ENCODE measurements at places on chromosomes 4 and X.

DNA sequence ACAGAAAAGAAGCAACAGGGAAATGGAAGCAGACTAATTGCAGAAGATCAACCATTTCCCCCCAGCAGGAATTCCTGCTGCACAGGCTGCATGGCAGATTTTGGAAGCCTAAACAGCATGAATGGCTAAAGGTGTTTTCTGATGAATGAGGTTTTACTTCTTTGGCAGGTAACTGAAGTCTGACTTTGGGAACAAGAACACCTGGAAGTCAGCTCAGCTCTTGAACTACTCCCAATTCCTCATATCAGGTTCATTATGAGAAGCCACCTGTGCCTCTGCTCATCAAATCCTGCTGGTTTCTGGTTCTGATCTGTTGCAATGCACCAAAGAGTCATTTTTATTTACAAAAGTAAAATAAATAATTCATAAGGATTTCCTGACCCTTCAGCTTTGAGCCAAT is 139.0 kb downstream of the COL25A1 start:
- no peak for DNase-seq

GRCh38 chrX:132331000-132331399 is 111.8 kb upstream of the RAP2C start:
- DNase-seq = no peak

DNA sequence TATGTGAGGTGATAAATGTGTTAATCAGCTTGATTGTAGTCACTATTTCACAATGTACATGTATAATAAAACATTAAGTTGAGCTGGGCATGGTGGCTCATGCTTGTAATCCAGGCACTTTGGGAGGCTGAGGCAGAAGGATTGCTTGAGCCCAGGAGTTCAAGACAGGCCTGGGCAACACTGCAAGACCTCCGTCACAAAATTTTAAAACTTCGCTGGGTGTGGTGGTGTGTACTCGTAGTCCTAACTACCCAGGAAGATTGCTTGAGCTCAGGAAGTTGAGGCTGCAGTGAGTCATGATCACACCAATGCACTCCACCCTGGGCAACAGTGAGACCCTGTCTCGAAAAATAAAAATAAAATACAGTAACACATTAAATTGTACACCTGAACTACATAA is 20.1 kb downstream of the LYAR start:
- DNase-seq = no peak

GRCh38 chr4:145520172-145520571 is 38.5 kb downstream of the SMAD1 start:
- DNase-seq = no peak

DNA sequence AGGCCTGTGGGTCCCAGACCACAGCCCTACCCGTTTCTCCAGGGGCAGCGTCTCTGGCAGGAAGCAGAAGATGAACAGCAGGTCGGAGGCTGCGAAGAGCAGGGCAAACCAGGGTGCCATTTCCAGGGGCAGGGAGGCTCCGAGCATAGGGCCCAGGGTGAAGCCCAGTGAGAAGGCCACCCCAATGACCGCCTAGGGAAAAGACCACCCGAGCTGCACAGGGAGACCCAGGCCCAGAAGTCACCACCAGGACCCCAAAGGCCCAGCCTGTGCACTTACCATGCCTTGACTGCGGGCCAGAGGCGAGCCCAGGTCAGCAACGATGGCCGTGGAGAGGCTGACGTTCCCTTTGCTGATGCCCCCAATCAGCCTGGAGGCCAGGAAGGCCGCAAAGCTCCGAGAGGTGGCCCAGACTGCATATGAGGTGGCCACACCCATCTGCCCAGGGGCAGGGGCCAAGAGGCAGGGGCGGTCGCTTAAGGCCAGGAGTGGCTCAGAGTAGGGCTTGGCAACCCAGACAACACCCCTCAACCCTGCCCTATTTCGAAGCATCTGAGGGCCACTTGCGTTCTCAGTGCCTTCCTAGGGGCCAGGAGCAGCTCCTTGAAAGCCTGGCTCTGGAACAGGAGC is 30.8 kb downstream of the NOP14 start:
- DNase-seq = no peak

GRCh38 chr4:98672583-98673287 is 14.3 kb upstream of the TSPAN5 start:
- DNase-seq = no peak

- DNase-seq = no peak
These were observed 81.0 kb upstream of the ESX1 start for GRCh38 chrX:104335756-104336155.

DNA sequence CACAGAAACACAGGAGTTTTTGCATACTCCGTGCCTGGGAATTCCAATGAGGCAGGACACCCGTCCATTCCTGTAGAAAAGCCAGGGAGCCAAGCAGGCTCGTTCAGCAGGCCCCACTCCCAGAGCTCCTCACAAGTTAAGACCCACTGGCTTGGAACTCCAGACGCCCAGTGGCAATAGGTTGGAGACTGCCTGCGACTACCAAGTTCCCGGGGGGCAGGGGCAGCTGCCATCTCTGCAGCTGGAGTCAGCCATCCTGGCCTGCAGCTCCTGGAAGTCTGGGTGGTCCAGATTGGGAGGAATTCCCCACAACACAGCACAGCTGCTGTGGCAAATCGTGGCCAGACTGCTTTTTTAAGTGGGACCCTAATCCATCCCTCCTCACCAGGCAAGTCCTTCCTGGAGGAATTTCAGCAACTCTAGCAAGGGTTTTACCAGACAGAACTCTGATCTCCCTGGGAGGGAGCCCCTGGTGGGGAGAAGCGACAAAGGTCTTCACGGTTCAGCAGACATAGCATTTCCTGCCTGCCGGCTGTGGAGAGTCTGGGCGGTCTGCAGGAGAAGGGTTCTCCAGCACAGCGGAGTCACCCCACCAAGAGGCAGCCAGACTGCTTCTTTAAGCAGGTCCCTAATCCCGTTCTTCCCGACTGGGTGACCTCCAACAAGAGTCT is 231.9 kb downstream of the STPG2 start:
- DNase-seq = no peak

GRCh38 chr4:139511320-139511719 is 44.7 kb downstream of the SETD7 start:
- DNase-seq = no peak

DNA sequence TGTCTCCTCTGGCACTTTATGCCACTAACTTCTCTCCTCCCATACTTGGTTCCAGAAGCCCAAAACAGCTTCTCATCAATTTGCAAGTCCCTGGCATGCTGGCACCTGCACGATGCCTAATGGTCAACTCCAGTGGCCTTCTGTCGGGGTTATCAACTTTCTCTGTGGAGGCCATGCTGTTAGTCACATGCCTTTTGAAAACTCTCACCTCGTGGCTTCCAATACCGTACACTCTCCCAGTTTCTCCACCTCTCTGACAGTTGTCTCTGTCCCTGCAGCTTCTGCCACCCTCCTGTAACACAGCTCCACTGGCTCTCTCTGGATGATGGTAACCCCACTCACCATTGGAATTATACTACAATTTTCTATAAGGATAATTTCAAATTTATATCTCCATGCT is 324.0 kb downstream of the NR3C2 start:
- no peak for DNase-seq

DNA sequence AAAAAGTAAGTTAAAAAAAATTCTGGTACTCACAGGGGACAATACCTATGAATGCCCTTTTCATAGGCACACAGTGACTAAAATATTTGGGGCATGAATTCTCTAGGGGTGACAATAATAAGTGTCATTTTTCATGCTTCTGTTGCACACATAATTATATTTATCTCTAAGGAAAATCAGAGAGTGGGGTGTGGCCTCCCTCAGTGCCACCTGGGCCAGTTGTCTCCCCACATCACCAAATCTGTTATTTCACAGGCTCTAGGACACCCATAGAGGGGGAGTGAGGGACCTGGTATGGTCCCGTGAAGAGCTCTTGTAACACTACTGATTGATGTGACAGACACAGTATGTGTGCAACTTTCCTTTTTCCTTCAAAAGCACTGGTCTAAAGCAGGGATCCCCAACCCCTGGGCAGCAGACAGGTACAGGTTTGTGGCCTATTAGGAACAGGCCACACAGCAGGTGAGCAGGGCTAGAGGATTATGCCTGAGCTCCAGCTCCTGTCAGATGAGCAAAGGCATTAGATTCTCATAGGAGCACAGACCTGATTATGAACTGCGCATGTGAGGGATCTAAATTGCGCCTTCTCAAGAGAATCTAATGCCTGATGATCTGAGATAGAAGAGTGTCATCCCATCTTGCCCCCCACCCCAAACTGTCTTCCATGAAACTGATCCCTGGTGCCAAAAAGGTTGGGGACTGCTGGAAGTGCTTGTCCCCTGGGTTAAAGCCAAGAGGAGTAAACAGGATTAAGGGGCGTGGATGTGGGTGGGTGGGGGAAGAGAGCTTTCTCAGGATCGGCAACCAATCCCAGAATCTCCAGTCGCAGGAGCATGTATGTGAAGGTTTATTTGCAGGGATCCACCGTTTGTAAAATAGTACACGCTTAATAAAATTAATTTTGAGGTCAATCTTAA is 856 bp downstream of the SLC9B1 start:
- DNase-seq = no peak

GRCh38 chrX:9515489-9515888 is 50.6 kb downstream of the TBL1X start:
- no peak for DNase-seq

DNA sequence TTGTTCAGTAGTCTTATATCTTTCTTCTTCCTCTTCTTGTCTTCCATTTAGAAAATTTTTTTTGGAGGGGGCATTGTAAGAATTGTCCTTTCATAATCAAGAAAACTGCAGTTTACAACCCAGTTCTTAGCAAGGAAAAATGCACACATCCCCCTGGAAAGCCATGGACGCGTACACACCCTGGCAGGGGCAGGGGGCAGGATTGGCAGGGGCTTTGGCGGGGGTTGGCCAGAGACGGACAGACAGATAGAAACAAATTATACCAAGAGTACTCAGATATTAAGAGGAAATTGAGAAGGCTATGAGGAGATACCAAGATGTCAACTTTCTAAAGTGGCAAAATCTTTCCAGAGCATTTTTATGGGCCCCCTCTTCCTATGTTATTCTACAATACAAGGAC is 322.5 kb upstream of the CPXCR1 start:
- DNase-seq = no peak

DNA sequence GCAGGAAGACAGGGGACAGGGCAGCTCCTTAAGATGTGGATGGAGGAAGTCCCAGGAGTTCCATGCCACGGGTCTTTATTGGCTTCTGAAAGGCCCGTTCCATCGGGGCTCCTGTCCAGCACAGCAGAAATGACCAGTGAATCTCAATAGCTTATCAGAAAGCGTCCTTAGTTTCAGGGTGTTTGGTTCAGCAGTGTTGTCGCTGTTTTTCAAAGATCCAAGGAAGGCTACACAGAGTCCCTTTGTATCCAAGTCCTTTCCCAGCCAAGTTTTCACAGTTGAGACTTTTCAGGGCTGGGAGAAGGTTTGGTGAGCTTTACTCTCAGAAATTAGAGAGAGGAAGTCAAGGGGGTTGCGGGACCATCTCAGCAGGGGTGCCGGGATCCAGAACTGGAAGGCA is 5.0 kb upstream of the ZCCHC4 start:
- DNase-seq = peak; percentile 90

- DNase-seq = no peak
These were observed 16.4 kb upstream of the GUCY1B1 start for GRCh38 chr4:155742310-155743015.

DNA sequence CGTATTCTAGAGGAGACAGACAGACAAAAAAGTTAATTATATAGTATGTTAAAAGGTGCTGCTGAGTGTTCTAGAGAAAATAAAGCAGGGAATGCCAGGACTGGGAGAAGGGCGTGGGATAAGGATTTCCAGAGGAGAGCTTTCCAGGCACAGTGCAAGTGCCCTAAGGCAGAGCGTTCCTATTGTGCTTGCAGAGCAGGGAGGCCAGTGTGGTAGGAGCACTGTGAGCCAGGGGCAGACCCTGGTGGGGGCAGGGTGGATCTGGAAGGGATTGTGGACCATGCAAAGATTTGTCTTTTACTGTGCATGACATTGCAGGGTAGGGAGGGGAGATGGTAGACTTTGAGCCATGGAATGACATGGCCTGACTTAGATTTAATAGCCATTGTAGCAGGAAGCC is 25.8 kb downstream of the EXOC1 start:
- no peak for DNase-seq

DNA sequence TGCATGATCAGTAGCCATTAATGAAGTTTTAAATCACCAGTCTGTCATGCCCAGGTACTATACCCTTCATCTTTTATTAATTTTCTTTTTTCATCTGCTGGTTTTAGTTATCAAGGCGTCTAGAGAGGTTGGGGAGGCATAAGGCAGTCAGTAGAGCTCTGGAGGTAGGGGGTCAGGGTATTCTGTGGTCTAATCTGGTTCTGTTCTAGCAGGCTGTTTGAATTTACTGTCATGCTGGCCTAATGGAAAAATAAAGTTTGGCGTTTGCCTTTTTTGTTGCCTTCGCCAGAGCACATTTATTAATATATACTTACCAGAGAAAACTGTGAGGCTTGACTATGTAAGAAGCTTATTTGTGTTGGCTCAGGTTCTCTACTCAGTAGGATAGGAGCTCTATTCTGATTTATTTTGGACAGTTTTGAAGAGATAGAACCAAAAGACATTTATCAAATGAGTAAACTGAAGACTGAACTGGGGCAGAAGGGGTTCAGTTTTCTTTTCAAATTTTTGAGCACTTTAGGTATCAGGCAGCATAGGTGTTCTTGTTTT is 46.9 kb downstream of the TMEM131L start:
- DNase-seq = no peak

GRCh38 chrX:10893366-10893765 is 217.8 kb upstream of the HCCS start:
- no peak for DNase-seq

DNA sequence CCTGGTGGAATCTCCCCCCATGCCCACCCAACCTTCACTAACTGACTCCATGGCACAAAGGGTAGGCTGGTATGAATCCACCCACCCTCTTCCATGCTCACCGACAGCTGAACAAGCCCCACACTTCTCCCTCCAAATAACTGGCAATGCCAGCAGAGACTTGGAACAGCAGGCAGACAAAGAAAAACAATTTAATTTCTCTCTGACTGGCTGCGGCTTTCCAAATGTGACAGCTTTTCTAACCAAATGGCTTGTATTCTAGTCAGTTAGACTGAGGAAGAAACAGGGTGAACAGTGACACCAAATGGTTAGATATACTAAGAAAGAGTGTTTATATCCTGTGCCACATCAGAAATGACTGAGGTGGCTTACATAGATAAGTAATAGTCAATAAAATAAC is 199.3 kb upstream of the ADAMTS3 start:
- no peak for DNase-seq

DNA sequence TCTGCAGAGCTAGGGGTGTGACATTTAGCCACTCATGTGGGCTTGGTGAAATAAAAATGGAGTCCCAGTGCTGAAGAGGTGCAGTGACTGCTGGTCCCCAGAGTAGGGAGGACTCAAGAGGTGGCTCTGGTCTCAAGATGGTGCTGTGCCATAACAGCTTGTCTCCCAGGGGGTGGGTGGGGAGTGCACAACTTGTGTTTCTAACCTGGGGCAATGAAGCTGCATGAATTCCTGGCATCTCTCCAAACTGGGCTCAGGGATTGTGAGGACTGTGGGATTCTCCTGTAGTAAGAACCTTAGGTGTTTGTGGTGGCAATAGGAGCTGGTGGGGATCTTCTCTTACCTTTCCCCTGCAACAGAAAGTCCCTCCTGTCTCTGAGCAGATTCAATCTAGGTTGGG is 278.9 kb upstream of the SFRP2 start:
- DNase-seq = no peak
